ENCODE measurements at places on chromosomes 13 and 19. TPM values are rescaled to one million over a fixed set of nuclear protein-coding genes. Genes with fewer than 3 reads are reported as not detected.

ATP11A gene
- 4.9 TPM for total RNA-seq

KASH5 gene
- total RNA-seq: not detected

SYCN gene
- not detected for total RNA-seq

DNA sequence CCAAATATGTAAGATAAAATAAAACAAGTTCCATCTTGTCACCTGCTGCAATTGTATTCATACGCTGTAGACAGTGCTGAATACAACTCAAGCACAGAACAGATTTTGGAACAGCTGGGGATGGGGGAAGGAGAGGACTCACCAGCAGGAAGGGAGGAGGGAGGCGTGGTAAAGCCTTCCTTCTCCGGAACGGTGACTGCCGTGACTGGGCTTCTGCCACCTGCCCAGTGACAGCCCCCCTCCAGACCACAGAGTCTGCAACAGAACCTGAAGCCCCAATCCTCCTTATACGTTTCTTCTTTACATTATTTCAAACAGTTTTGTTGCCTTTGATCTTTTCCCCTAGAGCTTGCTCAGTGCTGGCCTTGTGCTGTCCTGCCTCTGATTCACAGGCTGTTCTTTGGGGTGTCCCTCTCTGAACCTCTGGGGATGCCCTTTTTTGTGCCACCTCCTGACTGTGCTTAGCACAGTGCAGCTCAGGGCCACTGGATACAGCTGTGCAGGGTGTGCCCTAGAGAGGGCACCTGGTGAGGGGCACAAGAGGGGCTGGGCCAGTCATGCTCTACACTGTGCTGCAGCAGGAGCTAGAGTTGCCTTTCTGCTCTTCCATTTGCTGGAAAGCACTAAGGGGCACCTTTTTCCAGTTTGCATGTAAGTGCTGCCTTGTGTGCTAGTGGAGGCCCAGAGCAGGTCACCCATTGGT lies 213.0 kb downstream of the ZIC5 start:
- DNase-seq: no peak

GRCh38 chr13:68944272-68944671 lies 1163.4 kb upstream of the ATXN8OS start:
- no peak for DNase-seq

DNA sequence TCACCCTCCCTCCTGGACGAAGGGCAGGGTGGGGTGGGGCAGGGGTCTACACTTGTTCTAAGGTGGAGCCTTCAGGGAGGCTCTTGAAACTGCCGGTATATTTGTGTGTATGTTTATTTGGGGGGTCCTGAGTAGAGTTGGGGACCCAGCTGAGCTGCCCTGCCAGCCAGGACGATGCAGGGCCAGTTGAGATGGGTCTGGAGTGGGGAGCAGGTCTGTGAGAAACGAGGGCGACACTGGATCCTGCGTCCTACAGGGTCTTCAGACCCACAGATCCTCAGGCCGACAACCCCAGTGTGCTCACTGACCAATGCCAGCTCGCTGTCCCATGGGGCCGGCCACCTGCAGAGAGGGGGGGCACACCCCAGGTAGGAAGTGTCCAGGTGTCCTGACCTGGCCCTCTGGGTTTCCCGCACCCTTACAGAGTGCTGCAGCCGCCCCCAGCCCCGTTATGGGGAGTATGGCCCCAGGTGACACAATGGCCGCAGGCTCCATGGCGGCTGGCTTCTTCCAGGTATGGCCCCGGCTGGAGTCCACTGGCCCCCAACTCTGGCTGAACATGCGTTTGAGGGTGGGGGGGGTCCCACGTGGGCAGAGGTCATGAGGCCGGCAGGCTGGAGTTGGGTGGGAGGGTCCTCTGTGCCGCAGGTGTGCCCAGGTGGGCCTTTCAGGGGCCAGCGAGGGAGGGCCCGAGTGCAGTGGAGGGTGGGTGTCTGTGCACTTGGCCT lies 7.4 kb downstream of the ISYNA1 start:
- DNase-seq: no peak

DNA sequence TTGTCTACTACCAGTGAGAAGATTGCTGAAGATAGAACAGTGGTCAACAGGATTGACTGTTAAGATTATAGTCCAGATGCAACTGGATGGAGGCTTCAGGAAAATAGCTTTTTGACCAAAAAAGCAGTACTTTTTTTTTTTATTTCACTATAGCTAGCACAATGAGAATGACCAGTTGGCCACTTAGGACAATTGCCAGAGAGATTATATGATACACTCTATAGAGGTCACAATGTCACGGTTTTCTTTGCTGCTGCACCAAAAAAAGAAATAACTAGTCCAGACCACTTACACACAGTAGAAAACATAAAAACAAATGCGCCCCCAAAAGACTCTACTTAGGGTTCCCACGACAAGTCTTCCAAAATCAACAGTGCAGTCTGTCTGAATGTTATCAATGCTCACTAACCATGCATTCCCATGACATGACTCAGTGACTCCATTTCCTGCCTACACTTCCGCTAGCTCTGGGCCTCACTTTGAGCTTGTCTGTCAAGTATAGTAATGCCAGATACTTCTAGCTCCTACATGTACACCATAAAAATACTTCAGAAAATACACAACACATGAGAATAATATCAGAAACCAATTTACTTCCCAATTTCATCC lies 209.1 kb upstream of the STARD13 start:
- peak; percentile 68 for DNase-seq

GRCh38 chr13:20116213-20116612 lies 44.6 kb downstream of the GJA3 start:
- DNase-seq: no peak

DNA sequence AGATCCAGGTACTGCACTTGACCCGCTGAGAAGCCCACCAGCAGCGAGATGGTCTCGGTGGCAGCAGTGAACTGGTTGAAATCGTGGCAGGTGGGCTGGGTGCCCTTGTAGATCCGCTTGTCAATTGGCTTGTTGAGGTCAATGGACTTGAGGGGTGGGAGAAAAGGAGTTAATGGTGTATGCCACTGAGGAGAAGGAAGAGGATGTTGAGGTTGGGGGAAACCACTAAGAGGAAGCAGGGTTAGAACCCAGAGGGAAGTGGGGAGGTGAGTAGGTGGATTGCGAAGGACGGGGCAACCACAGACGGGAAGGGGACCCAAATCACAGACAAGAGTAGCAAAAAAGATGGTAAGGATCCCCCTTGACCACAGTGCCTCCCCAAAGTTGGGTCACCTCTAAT lies 1.7 kb downstream of the DMWD start:
- no peak for DNase-seq

DNA sequence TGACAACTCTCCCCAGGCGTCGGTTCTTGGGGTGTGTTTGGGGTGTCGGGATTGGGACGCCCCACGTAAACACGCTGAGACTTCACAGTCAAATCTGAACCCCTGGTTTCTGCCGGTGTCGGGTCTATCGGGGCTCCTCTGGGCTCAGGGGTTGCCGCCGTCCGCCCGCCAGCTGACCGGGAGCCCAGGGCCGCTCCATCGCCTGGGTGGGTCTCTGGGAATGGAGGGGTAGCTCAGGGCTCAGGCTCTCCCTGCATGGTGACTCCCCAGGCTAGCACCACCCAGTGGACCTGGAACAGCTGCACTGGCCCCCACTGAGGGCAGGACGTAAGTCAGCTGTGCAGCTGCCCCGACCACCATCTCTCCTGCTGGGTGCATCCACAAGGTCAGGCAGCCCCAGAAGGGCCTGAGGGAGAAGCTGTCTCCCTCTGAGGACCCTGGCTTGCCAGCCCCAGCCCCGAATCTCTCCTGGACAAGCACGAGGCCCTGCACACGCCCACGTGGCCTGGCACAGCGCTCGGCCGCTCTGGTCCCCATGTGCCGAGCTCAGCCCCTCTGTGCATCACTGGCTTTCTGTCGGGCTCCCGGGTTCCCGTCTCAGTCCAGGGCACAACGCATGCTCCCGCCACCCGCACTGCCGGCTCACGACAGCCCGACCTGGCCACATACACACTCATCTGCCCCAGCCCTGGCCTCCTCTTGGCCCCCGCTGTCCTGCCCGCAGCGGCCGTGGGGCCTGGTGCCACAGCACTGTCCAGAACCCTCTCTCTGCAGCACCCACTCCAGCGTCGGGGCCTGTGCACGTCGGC lies 6.1 kb downstream of the RNF126 start:
- DNase-seq: no peak

GRCh38 chr13:114015111-114015968 lies 41.5 kb upstream of the C13orf46 start:
- DNase-seq: peak; percentile 86

DNA sequence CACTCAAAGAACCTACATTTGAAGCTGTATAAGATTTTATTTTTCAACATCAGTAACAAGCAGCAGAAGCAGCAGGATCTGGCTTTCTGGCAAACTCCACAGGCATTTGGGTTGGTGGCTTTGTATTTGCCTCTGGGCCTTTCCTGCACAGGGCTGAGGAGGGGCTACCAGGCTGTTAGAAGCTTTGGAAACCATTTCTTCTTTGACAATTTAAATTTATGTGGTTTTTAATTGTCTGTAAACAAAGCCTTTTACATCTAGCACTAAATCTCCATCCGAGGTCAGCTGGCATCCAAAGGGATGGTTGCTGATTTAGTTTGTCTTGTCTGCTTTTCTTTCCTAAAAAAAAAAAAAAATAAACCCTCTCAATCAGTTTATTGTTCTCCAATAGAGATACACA lies 127.5 kb upstream of the OBI1 start:
- DNase-seq: no peak

GRCh38 chr13:112771139-112771876 lies 81.5 kb downstream of the ATP11A start:
- DNase-seq: no peak

DNA sequence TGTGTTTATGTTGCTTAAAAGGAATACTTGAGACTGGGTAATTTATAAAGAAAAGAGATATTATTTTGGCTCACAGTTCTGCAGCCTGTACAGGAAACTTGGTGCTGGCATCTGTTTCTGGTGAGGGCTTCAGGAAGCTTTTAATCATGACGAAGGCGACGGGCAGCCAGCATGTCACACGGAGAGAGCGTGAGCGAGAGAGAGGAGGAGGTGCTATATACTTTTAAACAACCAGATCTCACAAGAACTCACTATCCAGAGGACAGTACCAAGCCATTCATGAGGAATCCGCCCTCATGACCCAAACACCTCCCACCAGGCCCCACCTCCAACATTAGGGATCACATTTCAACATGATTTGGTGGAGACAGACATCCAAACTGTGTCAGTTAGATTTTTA lies 163.4 kb upstream of the TSC22D1 start:
- DNase-seq: peak; percentile 65

DNA sequence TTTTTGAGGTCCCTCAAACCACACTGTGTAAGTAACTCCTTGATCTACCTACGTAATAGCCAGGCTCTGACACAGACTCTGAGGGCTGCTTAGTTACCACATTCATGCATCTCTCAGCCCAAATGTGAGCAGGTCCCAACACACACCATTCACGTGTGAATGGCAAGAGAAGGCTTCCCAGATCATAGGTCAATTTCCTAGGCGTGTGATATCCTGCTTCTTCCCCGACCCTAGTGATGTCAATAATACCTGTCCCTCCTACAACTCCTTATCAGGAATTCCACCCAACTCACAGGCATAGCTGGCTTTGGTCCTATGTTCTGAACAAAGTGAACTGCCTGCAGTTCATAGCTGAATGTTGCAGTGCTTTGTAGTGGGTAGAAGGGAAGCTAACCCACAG lies 334.5 kb downstream of the RFC3 start:
- no peak for DNase-seq

GRCh38 chr13:95697052-95697680 lies 20.2 kb downstream of the DNAJC3 start:
- no peak for DNase-seq

DNA sequence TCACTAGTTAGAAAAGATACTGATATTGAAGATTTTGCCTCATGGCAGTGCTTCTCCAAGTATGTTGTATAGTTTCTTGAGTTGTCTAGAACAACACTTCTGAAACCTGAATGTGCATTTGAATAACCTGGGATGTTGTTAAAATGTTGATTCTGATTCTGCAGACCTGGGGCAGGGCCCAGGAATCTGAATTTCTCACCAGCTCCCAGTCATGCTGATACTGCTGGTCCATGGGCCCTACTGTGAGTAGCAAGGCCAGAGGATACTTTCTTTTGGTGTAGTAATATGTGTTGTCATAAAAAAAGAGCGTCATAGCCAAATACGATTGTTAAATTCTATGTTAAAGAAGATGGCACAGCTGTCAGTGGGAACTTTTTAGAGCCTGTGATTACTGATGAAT lies 41.6 kb upstream of the C1QTNF9 start:
- DNase-seq: no peak

- DNase-seq: no peak
Observed at GRCh38 chr13:26382366-26382765, 128.4 kb downstream of the CDK8 start.

DNA sequence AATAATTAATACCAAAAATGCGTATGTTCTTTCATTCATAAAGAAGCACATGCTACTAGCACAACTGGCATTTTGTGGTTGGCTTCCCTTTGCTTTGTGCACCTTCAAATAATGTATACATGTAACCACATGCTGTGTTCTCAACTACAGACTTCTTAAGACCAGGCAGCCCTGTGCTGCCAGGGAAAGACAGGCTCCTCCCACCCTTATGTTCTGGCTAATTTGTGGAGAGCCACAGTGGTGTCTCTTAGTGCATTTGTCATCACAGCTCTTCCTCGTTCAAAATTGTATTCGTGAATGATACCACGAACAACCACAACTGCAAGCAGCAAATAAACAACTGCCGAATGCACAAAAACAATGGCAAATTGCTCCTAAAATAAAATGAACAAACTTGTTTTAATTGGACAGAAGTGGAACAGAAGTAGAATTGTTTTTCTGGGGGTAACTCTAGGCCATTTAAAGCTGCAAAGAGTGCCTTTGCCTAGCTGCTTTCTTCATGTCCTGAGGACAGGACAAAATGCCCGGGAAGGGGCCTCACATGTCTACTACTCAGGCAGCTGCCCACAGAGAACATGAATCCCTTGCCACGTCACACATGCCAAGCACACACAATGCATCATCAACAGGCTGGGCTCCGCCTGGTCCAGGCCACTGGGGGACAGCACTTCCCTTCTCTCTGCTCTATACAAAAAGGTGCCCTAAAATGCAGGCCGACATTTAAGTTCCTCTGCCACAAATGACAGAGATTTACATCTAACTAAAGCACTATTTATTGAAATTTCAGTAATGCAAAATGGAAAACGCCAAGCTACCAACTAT lies 21.7 kb downstream of the IRS2 start:
- DNase-seq: peak; percentile 46

DNA sequence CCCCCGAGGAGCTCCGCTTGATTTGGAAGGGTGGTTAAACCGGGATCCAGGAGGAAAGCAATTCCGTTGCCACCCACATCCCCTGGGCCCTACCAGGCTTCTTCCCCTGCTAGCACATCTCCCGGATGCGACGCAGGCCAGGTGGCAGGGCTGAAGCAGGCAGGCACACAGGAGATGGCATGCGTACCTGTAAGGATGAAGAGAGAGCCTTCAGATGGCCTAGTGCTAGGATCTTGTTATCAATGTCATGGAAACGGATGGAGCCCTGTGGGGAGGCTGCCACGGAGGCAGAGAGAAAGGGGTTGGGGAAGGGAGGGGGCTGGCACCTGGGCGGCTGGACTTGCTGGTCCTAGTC lies 8.5 kb upstream of the SOX1 start:
- no peak for DNase-seq

GRCh38 chr13:73835138-73835721 lies 299.0 kb downstream of the KLF12 start:
- peak; percentile 55 for DNase-seq

- no peak for DNase-seq
Observed at GRCh38 chr13:25881136-25881926, 170.5 kb downstream of the SHISA2 start.
